SK-N-DZ (cell line): ENCODE measurements at places on chromosomes 5 and 9.

GRCh38 chr9:101235105-101235866 lies 149.5 kb downstream of the BAAT start:
- peak; percentile 17 for DNase-seq

DNA sequence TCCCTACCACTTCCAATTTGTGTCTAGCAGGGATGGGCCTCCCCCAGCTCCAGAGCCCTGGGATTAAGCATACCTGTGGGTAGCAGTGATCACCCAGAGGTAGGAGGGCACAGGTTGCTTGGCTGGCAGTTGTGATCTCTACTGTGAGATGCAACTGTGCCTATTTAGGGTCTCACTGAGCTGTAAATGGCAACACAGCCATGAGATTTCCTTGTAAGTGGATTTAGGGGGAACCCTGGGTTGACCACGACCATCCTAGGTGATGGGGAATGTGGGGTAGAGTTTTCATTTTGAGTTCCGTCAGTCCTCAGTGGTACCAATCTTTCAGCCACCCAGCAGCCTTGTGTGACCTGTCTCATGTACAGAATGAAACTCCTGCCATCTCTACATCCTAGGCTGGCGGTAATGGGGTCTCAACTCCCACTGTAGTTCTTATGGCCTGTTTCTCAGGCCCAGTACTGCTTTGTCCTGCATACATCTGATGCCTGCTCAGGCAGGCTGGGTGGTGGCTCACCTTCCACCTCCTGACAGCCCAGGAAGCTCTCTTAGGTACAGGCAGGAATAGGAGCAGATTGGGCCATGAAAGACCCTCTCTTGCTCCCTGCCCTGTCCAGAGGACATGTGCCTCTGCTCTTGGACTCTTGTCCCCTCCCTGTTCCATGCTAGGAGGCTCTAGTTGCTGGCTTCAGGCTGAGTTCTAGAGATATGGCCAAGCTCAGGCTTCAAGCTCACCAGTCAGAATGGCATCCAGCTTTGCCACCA lies 8.1 kb downstream of the HNRNPAB start:
- DNase-seq = no peak

GRCh38 chr5:181052672-181053487 lies 12.8 kb downstream of the BTNL9 start:
- no peak for DNase-seq

- peak; percentile 54 for DNase-seq
Measured at GRCh38 chr5:168269937-168270330, 21.5 kb upstream of the WWC1 start.

- no peak for DNase-seq
Measured at GRCh38 chr9:113488490-113488889, 25.0 kb downstream of the RGS3 start.

- DNase-seq = no peak
Measured at GRCh38 chr9:215631-216155, 1.0 kb downstream of the DOCK8 start.

GRCh38 chr9:108812396-108813025 lies 43.3 kb downstream of the ACTL7B start:
- DNase-seq = no peak
